ENCODE measurements at places on chromosomes 7 and 10. TPM values are rescaled to one million over a fixed set of nuclear protein-coding genes. Genes with fewer than 3 reads are reported as not detected.

DNA sequence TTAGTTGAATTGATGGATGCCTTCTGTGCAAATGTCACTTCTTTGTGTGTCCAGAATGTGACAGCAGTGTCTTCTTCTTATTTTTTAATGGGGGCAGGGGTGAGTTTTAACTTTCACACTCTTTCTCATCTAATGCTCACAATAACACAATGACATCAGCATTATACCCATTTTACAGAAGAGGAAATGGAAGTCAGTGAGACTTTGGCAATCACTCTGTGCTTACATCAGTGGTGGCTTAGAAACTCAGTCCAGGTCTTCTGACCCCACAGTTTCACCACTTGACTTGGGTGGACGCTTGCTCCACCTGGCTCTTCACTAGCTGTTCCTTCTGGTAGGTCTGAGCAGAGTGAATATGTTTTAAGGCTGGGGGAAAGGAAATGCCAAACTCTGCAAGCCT, 124.0 kb downstream of the PRKCQ start:
- no peak for DNase-seq

Gene FGFR2
- 47.1 TPM for total RNA-seq

Gene AKR1C4
- total RNA-seq = not detected

Gene MEIG1
- not detected for total RNA-seq

GRCh38 chr7:131600085-131600881, 43.9 kb upstream of the PODXL start:
- no peak for DNase-seq

- no peak for DNase-seq
Observed at GRCh38 chr7:2755531-2755930, 67.5 kb downstream of the AMZ1 start.

DNA sequence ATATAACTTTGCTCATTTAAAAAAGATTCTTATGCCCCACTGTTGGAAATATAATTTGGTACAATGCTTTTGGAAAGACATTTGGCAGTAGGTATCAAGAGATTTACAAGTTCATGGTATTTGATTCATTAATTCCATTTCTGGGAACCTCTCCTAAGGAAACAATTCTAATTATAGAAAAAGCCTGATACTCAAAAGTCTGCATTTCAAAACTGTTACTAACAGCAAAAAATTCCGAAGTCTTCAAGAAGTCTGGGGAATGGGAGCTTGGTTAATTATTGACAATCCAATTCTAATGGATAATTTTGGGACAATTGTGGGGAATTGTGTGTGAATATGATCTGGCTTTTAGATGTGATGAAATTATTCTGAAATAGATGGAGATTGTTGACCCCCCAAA, 59.6 kb downstream of the HDAC9 start:
- DNase-seq = no peak

Gene IFIT1B
- not detected for total RNA-seq

DNA sequence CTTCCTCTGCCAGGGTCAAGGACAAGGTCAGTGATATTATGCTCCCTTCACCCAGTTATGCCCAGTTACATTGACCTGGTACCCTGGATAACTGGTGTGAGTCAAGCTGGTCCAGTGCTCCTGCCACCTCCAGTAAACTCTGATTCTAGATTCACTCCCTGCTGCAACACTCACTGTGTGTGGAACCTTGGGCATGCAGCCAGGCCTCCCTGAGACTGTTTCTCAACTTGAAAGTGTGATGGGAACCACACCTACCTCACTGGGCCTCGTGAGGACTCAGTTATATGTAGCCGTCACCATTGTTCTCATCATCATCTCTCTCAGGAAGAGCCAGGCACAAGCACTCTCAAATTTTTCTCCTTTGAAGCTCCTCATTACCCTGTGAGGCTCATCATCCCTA, 935 bp upstream of the ZNF736 start:
- no peak for DNase-seq

- peak; percentile 93 for DNase-seq
Observed at GRCh38 chr10:102678842-102679289, 34.6 kb downstream of the TRIM8 start.

DNA sequence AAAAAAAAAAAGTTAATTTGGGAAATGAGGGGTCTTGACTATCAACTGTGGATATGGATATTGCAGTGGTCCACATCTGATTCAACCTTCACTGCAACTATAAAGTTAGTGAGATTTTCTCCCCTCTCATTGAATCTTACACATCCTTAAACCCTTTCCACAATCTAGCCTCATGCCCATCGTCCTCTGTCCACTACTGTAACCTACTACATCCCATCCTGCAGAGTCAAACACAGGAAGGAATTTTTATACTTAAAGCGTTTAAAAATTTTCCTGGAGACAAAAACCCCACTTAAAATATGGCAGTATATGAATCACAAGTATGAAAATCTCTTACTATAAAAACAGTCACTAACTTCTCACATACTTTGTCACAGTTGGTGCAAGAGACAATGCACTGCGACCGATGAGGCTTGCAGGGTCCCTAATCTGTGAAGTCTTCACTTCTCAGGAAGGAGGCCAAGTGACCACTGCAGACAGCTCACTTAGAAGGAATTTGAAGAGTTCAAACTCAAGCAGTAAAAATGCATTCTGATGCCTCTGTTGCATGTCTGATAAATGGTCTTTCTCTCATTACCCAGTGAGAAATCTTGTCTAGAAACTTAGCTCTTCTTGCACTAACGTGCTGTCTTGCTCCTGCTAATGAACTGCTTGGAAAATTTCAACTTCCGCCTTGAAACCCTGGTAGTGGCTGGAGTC, 50.3 kb upstream of the ST8SIA6 start:
- DNase-seq = no peak

DNA sequence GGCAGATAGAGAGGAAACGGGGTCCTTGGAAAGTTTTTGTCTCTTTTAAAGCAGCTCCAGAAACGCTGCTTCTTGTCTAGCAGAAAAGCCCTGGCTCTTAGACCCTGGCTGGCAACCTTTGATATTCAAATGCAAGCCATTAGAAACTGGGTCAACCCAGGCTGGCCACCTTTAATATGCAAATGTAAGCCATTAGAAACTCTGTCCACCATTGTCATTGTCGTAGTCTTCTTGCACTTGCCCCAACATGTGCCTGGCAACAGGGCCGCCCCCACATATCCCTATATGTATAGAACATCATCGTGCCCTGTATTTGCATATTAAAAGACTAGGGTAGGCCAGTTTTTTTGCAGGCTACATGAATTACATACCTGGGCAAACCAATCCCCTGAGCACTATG, 621.3 kb upstream of the DPP6 start:
- DNase-seq = peak; percentile 14

DNA sequence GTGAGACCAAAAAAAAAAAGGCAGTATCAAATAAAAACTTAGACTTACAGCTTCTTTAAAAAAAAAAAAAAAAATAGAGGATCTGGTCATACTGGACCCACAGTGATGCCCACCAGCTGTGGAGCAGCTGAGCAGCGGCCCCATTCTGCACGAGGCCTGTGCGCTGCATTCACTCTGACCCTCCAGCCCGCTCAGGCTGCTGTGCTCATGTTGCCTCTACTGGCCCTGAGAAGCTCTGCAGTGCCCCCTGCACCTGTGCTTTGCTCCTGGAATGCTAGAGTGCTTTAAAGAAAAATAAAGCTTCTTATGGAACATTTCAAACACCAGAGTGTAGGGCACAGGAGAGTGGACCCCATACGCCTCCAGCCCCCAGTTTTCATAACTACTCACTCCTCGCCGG, 33.2 kb downstream of the TMEM120A start:
- DNase-seq = peak; percentile 83

GRCh38 chr10:121956111-121957061, 18.6 kb downstream of the NSMCE4A start:
- DNase-seq = no peak

- DNase-seq = no peak
Observed at GRCh38 chr10:128339753-128340152, 213.5 kb upstream of the MKI67 start.

Measured in H7 (cell line).